ENCODE measurements at places on chromosomes 11 and 22. TPM values are rescaled to one million over a fixed set of nuclear protein-coding genes. Genes with fewer than 3 reads are reported as not detected.

Gene PATE4
- not detected for total RNA-seq

Gene EHBP1L1
- total RNA-seq, result 95.4 TPM

Gene P2RX6
- total RNA-seq, result 1.0 TPM

Gene BBOX1
- total RNA-seq, result 159 TPM

Gene WNT11
- 2.2 TPM for total RNA-seq

Gene PARVA
- 80.3 TPM for total RNA-seq

Gene MRGPRD
- total RNA-seq, result not detected

Gene WBP2NL
- 2.5 TPM for total RNA-seq

Gene POU2F3
- total RNA-seq, result 0.85 TPM

Gene IFITM2
- 1,111 TPM for total RNA-seq

Gene FBLN1
- total RNA-seq, result 105 TPM

Gene KCTD14
- total RNA-seq, result 13.7 TPM

Gene RASGRP2
- 42.6 TPM for total RNA-seq

Gene FAT3
- 2.6 TPM for total RNA-seq

Gene RELT
- 8.7 TPM for total RNA-seq

Gene MRGPRX4
- total RNA-seq, result not detected

Gene ACTN3
- total RNA-seq, result 0.16 TPM

Gene SLC2A11
- 28.9 TPM for total RNA-seq

Gene MPPED1
- not detected for total RNA-seq

Gene DYNC2H1
- total RNA-seq, result 30.9 TPM

Gene GPR83
- total RNA-seq, result 0.28 TPM

Gene CYP2R1
- total RNA-seq, result 11.6 TPM

Gene MS4A15
- total RNA-seq, result not detected

Gene PLAAT2
- total RNA-seq, result 1.3 TPM

Gene XNDC1N
- 14.3 TPM for total RNA-seq

Gene GLYATL1
- 15.7 TPM for total RNA-seq

Gene OTOG
- 0.06 TPM for total RNA-seq

Gene PYGM
- total RNA-seq, result 8.6 TPM

Gene TM7SF2
- total RNA-seq, result 20.9 TPM

Gene TSPAN32
- total RNA-seq, result 6.1 TPM

Gene TMPRSS6
- 1.4 TPM for total RNA-seq

Gene ESAM
- 63.0 TPM for total RNA-seq

Gene NXPE1
- 0.25 TPM for total RNA-seq

Gene PRG3
- not detected for total RNA-seq

Gene TSGA10IP
- not detected for total RNA-seq

Gene ADAMTS8
- total RNA-seq, result 1.2 TPM

Gene HTR3A
- 1.1 TPM for total RNA-seq

Gene TSSK2
- not detected for total RNA-seq

Gene SAA1
- total RNA-seq, result 192 TPM

Gene RNF141
- total RNA-seq, result 35.8 TPM

Gene GGTLC2
- total RNA-seq, result 0.76 TPM

Gene KDM4D
- total RNA-seq, result 0.94 TPM

Gene RBM4
- 125 TPM for total RNA-seq

Gene OR5P2
- total RNA-seq, result 0.25 TPM

Gene C11orf87
- total RNA-seq, result not detected

Gene OR2AG1
- total RNA-seq, result not detected

Gene APLNR
- total RNA-seq, result 5.3 TPM

Gene CCDC116
- total RNA-seq, result 0.22 TPM

Gene UCP2
- 104 TPM for total RNA-seq

Gene KCNJ1
- 175 TPM for total RNA-seq

Gene MS4A7
- total RNA-seq, result 47.6 TPM
